ENCODE measurements at places on chromosomes 2 and 18.

DNA sequence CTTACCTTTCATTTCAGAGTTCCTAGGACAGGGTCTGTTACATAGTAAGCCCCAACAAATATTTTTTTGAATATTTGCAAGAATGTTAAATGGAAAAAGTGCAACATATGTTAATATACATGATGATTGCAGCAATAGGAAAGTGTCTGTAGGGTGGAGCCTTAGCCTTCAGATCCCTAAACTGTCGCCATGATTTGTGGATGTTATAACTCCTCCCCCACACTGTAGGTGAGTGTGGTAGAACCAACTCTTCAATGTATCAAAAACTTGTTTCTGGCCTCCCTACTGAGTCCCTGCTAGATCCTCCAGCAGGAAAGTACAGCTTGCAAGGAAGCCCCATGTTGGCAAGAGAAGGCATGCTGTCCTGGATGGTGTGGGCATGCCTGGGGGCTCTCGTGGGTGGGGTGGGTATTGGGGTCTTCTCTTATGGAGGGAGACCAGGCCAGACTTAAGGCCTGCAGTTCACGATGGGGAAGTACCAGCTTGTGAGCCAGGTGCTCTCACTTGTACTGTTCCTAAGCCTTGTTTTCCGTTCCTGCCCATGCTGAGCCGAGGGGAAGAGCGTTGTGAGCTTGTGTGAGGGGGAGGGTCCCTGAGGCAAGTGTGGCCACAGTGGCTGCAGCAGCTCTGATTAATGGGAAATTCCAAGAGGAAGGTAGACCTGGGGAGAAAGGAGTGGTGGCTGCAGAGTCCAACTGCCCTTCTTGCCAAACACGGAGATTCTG is 11.4 kb downstream of the FHOD3 start:
- DNase-seq = no peak

GRCh38 chr2:54551123-54551756 is 95.1 kb downstream of the SPTBN1 start:
- no peak for DNase-seq

DNA sequence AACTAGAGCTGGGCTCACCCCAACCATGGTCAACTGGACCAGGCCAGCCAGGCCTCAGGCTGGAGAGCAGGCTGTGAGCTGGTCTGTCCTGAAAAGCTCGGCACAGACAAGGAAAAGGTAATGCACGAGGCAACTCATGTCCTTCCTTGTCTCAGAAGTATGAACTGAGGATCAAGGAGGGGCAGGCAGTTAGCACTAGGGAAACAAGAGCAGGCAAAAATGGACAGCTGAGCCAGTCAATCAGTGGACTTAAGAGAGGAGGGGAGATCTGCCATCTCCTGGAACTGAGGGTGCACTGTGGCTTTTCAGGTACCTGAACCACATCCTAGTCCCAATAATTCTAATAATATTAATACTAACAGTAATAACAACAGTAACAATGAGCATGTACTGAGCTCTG is 20.6 kb upstream of the WIPF1 start:
- no peak for DNase-seq

- DNase-seq = peak; percentile 29
Measured at GRCh38 chr18:3603421-3604234, 153.7 kb downstream of the TGIF1 start.

- DNase-seq = no peak
Measured at GRCh38 chr2:14713248-14713647, 80.7 kb downstream of the LRATD1 start.

GRCh38 chr2:148887350-148888002 is 12.4 kb downstream of the KIF5C start:
- DNase-seq = no peak

- no peak for DNase-seq
Measured at GRCh38 chr2:197799068-197799467, 5.3 kb upstream of the PLCL1 start.

GRCh38 chr2:45388541-45389100 is 222.4 kb downstream of the SRBD1 start:
- no peak for DNase-seq

GRCh38 chr2:176784633-176785200 is 427.9 kb upstream of the HNRNPA3 start:
- DNase-seq = no peak

DNA sequence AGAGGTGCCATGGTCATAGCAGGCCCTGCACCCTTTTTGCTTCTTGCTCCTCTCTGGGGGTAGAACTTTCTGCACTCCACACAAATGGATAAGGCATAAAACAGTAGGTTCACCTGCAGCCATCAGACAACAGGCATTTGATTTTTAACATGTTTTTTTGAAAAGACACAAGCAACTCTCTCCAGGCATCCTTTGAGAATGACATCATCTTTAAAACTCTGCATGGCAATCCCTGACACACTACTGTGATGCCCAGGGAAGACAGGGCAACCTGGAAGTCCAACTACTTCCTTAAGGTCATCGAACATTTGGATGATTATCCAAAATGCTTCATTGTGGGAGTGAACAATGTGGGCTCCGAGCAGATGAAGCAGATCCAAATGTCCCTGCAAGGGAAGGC is 82.8 kb downstream of the SKA1 start:
- DNase-seq = no peak

DNA sequence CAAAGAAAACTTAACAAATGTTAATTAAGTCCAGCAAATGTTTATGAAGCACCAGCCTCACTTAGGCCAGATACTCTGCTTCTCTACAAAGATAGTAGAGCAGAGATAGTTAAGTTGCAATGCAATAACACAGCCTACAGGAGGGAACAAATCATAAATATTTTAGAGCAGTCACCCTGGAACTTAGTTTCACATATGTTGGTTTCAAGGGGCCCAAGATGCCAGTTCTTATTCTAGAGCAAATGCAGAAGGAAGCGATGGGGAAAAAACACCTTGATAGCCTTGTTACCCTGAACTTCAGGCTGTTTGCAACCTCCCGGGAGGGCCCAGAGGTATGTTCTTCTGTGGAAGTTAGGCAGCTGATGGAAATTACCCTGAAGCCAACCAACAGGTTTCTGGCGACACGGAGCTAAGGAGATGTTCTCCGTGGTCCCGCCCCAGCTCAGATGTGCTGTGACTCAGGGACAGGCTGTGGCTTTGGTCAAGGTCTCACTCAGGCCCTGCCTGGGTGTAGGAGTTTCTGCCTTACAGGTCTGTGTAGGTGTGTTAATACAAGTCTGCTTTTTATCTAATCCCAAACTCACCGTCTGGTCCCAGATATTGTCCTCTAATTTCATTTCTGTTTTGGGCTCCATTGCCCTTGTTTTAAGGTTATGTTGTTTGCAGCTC is 3.8 kb downstream of the CTIF start:
- no peak for DNase-seq

DNA sequence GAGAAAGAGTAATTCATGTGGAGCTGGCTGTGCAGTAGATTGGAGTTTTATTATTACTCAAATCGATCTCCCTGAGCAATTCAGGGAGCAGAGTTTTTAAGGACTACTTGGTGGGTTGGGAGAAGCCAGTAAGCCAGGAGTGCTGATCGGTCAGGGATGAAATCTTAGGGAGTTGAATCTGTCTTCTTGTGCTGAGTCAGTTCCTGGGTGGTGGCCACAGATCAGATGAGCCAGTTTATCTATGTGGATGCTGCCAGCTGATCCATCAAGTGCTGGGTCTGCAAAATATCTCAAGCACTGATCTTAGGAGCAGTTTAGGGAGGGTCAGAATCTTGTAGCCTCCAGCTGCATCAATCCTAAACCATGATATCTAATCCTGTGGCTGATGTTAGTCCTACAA is 17.0 kb upstream of the UGT1A8 start:
- no peak for DNase-seq

DNA sequence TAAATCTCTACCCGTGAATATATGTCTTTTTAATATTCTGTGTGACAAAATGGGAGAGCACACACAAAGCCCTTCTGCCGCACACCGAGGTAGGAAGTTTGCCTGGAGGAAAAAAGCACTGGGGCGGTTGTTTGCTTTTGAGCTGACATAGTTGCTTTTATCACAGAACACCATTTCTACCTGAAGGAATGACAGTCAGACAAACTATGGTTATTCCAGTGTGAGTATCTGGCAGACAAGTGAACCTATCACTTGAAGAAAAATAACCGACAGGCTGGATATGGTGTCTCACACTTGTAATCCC is 67.6 kb upstream of the SERTAD2 start:
- no peak for DNase-seq

DNA sequence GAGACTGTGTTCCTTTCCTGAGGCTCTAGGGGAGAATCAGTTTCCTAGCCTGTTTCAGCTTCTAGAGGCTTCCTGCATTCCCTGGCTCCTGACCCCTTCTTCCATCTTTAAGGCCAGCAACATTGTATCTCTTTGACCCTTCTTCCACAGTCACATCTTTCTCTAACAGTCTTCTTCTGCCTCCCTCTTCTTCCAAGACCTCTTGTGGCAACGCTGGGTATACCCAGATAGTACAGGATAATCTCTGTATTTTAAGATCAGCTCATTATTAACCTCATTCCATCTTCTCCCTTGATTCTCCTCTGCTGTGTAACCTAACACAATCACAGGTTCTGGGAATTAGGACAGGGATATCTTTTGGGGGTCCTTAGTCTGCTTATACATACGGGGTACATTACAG is 8.9 kb upstream of the MYL12A start:
- no peak for DNase-seq

DNA sequence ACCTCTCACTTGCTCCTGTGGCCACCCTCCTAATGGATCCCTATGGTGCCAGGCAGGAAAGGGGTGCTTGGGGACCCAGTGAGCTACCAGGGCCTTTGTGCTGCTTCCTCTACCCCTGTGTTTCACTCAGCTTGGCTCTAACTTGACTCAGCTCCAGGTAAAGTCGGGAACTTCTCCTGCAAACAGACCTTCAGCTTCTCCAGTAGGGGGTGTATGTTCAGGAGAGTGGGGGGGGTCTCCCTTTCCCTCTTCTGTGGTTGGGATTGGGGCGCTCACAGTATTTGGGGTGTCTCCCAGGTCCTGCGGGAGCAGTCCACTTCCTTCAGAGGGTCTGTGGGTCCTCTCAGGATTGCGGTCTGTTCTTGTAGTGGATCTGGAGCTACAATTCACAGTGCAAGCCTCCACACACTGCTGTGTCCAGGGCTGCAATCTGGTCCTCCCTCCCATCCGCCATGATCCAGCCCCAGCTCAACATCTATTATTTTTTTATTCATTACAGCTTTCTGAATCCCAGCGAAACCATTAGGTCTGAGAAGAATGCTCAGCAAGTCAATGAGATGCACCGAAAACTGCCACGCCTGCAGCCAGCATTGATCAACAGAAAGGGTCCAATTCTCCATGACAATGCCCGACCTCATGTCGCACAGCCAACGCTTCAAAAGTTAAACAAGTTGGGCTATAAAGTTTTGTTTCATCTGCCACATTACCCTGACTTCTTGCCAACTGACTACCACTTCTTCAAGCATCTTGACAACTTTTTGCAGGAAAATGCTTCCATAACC is 26.4 kb upstream of the SAP130 start:
- no peak for DNase-seq

- no peak for DNase-seq
Measured at GRCh38 chr2:209663656-209664055, 108.0 kb upstream of the UNC80 start.

- DNase-seq = no peak
Measured at GRCh38 chr2:201255408-201256033, 4.8 kb upstream of the CASP8 start.

DNA sequence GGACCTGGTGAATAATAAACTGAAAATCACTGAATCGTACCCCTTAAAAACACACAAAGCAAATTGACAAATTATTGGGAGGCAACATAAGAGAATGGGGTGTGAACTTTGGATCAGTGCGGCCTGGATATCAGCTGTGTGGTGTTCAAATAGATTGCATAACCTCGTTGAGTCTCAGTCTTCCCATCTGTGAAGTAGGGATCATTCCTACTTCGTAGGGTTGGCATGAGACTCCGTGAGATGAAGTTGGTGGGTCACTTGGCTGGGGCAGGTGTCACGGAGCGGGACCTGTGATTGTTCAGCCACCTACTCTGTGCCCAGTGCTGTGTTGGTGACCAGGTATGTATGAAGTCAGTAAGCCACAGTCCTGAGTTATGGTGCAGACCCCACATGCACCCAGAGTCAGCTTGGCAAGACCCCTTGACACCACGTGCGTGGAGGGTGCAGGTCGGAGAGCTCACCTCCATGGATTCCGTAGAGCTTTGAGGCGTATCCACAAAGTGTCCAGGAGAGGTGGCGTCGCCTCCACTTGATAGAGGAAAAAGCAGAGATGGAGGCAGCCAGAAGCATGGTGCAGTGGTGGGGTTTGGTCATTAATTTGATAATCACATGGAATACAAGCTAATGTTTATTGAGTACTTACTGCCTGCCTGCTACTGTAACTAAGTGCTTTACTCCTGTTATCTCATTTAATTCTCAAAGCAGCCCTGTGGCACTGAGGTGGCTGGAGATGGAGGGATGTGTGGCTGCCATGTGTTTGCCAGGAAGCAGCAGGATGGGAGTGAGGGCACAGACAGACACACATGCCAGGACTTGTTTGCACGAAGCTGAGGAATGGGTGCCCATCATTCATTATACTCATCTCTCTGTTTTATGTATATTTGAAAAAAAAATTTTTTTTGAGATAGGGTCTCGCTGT is 35.8 kb downstream of the HPCAL1 start:
- DNase-seq = no peak

DNA sequence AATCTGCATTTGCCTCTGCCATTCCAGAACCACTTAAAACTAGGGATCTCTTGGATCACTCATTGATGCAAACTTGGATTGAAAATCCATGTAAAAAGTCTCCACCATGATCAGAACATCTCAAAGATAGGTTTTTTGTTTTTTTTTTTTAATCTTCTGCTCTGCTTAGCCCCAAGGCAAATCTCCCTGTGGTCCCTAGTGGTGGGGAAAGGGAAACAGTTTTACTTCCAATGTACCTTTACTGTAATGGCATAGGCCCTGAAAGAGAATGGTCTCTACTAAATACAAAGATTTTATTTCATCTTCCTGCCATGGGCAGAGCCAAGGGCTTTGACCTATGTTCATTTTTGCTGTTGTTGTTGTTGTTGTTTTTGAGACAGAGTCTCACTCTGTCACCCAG is 78.4 kb downstream of the KANSL1L start:
- DNase-seq = no peak

DNA sequence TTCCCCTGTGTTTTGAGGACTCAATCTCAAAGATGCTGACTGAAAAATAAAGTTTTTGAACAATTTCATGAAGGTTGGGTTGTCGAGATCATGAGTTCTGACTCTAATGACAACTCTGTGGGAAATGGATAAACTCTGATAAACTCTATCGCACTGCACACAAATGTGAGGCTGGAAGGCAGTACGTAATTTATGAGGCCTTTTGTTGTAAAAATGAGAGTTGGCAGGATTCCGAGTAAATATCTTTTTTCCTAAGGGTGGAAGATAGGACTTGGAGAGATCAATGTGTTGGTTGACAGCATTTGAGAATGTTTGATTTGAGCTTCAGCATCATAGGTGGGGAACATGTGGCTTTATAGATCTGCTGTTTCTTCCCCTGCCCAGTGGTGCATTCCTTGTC is 90.4 kb downstream of the SPTBN1 start:
- DNase-seq = no peak

- no peak for DNase-seq
Measured at GRCh38 chr2:237714690-237715458, 83.7 kb upstream of the RBM44 start.

- no peak for DNase-seq
Measured at GRCh38 chr18:38575648-38576047, 1010.0 kb upstream of the CELF4 start.

GRCh38 chr2:101241158-101241557 is 11.5 kb upstream of the CNOT11 start:
- DNase-seq = no peak

GRCh38 chr18:79528846-79529245 is 133.1 kb downstream of the NFATC1 start:
- DNase-seq = peak; percentile 65

Data from right kidney (tissue), 9 donors.